ENCODE measurements at places on chromosomes 12 and 14.

- DNase-seq: no peak
Observed at GRCh38 chr14:60553808-60554207, 44.9 kb downstream of the SIX6 start.

DNA sequence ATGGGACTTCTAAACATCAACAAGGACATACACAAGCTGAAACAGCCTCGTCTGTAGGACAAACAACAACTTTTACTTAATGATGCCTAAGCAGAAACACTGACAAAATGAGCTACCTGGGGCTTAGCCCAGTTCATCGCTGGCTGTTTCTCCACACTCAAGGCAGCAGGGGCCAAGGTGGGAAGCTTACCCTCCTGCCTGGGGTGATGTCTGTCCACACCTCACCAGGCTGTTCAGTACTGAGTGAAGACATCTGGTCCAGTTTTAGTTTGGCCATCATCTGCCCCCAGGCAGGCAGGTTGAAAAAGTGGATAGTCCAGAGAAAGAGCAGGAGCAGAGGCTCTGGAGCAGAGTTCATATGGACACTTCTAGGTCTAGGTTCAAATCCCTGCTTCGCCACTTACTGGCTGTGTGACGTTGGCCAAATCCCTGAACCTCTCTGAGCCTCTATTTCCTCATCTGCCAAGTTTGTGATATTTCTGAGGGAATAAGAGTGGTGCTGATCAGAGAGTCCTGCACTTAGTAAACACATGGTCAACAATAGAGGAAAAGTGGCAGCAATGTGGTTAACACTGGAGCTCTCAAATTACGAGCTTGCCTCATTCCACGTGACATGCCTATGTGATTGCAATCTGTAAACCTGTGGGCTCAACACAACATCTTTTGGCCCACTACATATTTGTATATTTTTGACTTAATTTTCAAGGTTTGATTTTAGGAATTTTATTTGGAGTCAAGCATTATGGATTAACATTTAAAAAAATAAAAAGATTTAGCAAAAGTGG lies 720.1 kb upstream of the TMEM132C start:
- DNase-seq: no peak

DNA sequence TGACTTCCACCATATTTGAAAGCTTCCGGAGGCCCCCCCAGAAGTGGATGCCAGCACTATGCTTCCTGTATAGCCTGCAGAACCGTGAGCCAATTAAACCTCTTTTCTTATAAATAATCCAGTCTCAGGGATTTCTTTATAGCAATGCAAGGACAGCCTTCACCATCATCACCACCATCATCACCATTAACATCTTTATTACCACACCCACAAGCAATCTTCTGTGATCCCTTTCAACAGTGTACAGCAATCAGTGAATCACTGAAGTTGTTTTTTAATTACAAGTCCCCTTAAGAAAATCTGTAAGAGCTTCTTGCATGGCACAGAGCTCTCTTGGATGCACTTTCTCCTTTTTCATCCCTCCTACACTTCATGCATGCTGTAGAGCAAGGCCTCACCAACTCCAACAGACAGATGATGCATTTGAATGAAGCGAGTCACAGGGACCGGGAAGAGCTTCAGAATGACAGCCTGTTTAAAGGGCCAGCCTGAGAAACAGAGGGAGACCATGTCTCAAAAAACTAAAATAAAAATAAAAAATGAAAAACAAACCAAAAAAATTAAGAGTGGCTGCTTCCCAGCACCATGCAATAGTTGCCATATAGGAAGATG lies 83.6 kb upstream of the VASH1 start:
- DNase-seq: no peak

DNA sequence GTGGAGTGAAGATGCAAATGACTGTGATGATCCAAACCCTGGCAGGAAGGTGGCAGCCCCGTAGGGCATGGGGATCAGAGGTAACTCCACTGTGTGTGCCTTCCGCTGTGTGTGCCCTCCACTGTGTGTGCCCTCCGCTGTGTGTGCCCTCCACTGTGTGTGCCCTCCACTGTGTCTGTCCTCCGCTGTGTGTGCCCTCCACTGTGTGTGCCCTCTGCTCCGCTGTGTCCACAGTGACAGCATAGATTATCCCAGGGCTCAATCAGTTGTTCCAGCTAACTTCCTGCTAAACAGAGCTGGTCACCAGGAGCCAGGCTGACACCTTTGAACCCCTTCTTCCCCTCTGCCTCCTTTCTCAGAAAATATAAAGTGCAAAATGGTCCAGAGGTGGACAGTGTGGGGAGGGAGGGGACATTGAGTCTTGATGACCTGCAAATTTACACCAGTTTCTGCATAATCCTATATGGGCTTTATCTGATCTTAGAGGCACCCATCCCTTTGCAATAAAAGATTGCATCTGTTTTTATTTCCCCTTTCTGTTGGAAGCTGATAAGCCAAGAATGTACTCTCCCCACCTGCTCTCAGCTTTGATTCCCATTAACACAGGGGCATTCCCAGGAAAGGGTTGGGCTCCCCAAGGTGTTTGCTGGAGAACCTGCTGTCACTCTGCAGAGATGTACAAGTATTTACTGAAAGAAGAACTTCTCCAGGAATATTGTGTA lies 21.6 kb upstream of the HNF1A start:
- no peak for DNase-seq

GRCh38 chr14:102993523-102993922 lies 63.8 kb downstream of the CDC42BPB start:
- no peak for DNase-seq

All from inflammatory macrophage treated with lipopolysaccharide for 1 hour (primary cell).